T-cell (primary cell): ENCODE measurements at places on chromosomes 4 and X. TPM values are rescaled to one million over a fixed set of nuclear protein-coding genes. Genes with fewer than 3 reads are reported as not detected.

USP17L22 gene
- not detected for total RNA-seq

ADH4 gene
- not detected for total RNA-seq

ARMCX1 gene
- total RNA-seq: 1.3 TPM

SPANXC gene
- total RNA-seq: not detected

MTNR1A gene
- total RNA-seq: not detected

AR gene
- total RNA-seq: 0.33 TPM

UGT2B17 gene
- not detected for total RNA-seq

MAP9 gene
- 6.6 TPM for total RNA-seq

TCEAL8 gene
- total RNA-seq: 20.4 TPM

SPATA4 gene
- total RNA-seq: not detected

FGFR3 gene
- total RNA-seq: not detected

TBC1D1 gene
- total RNA-seq: 46.4 TPM

BLOC1S4 gene
- 20.7 TPM for total RNA-seq

ETDB gene
- not detected for total RNA-seq

SPACA5 gene
- total RNA-seq: not detected

TACR3 gene
- total RNA-seq: not detected

PNMA6A gene
- 0.50 TPM for total RNA-seq

ZNF157 gene
- 0.89 TPM for total RNA-seq

PDGFC gene
- 0.47 TPM for total RNA-seq

SETD7 gene
- 8.8 TPM for total RNA-seq

MAGEE1 gene
- total RNA-seq: 10.9 TPM

SPINK2 gene
- total RNA-seq: 11.6 TPM

RPS6KA6 gene
- total RNA-seq: 0.37 TPM

FAM13A gene
- total RNA-seq: 92.9 TPM

NAP1L3 gene
- total RNA-seq: 4.9 TPM

SMR3B gene
- not detected for total RNA-seq

ZMAT1 gene
- total RNA-seq: 20.5 TPM

SLC10A4 gene
- not detected for total RNA-seq

FHDC1 gene
- total RNA-seq: 0.13 TPM

SPANXD gene
- total RNA-seq: not detected

GSPT2 gene
- 8.6 TPM for total RNA-seq

PDZD4 gene
- 3.7 TPM for total RNA-seq

USP46 gene
- 8.0 TPM for total RNA-seq

CPZ gene
- not detected for total RNA-seq

CTAG1B gene
- not detected for total RNA-seq

LRAT gene
- total RNA-seq: not detected

TEX13B gene
- not detected for total RNA-seq

BTK gene
- total RNA-seq: 1.6 TPM

PDK3 gene
- 17.0 TPM for total RNA-seq

TNIP3 gene
- total RNA-seq: 1.2 TPM

FRMD7 gene
- not detected for total RNA-seq

SPANXN3 gene
- not detected for total RNA-seq

XG gene
- total RNA-seq: 1.5 TPM

FGB gene
- total RNA-seq: not detected

HPSE gene
- total RNA-seq: 7.2 TPM
